ENCODE measurements at places on chromosomes 12 and 14. TPM values are rescaled to one million over a fixed set of nuclear protein-coding genes. Genes with fewer than 3 reads are reported as not detected.

DNA sequence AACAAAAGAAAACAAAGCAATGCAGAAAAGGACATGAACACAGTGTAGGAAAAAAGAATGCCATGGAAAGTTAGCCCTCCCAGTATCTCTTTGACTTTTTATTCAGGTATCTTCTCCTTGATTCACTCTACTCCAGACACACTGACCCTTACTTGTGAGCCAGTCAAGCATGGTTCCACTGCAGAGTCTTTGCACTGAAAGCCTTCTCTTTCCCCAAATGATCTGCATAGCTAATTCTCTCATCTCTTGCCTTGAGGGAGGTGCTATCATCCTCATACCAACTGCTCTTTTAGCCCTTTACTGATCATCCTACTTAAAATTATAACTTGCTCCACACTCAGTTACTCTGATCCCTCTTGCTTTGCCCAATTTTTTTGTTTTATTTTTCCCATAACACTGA lies 101.2 kb upstream of the SLC16A7 start:
- H3K4me3 ChIP-seq = no peak overlapping the region
- H3K36me3 ChIP-seq = no peaks in the 10 kb centered on the region
- no peak overlapping the region for H3K27ac ChIP-seq
- H3K27me3 ChIP-seq = no peaks in the 10 kb centered on the region

Gene CFAP54
- total RNA-seq = 0.48 TPM

GRCh38 chr12:115885040-115885690 lies 392.3 kb downstream of the MED13L start:
- no peaks in the 10 kb centered on the region for H3K27me3 ChIP-seq
- no peaks in the 10 kb centered on the region for H3K4me1 ChIP-seq
- H3K4me3 ChIP-seq = no peak overlapping the region
- peak overlapping the region; percentile 38 for H3K27ac ChIP-seq

GRCh38 chr14:21526672-21527317 lies 649 bp upstream of the SALL2 start:
- no peaks in the 10 kb centered on the region for H3K36me3 ChIP-seq
- H3K4me1 ChIP-seq = peaks cover 5% of the 10 kb centered on the region
- DNase-seq = no peak
- H3K27me3 ChIP-seq = no peaks in the 10 kb centered on the region
- peak overlapping the region; percentile 87 for H3K27ac ChIP-seq

GRCh38 chr12:47950856-47951468 lies 12.4 kb upstream of the TMEM106C start:
- peaks cover 11% of the 10 kb centered on the region for H3K4me1 ChIP-seq
- no peaks in the 10 kb centered on the region for H3K27me3 ChIP-seq
- no peak for DNase-seq
- H3K4me3 ChIP-seq = no peak overlapping the region

DNA sequence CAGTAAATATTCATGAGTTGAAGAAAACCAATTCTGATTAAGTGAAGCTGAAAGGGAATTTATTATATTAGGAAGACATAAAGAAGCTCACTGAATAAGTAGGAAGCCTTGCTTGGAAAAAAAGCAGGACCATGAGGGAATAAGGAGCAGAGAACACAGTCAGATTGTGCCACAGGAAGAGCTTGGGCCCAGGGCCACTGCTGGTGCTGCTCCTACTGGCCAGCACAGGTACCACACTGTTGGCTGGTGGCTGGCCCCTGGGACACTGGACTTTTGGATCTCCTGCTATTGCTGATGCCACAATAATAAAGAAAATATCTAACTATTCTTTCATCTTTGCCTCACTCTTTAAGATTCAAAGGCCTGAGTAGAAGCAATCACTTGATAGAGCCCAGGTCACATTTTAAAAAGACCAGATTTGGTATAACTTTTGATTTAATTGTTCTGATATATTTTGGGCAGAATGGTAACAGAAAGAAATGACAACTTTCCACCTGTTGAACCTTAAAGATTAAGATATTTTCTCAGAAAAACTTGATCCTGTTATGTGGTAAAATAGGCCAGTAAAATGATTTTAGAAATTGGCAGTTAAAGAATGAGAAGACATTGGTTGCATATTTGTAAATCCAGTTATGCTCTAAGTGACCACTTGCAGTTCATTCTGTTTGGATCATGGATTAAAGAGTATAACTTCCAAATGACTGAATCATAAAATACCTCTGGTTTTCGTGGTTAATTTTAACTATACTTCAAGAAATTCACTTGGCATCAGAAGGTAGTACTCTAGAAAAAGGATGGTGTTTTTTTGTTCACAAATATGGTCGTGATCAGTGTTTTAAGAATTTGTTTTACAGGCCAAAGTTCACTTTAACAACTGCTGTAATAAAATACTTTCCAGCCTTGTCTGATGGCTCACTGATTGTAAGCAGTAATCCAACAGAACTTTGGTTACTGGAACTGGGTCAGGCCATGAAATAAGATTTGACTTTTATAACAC lies 68.3 kb downstream of the DERA start:
- H3K4me3 ChIP-seq = no peak overlapping the region
- H3K27ac ChIP-seq = no peak overlapping the region
- no peak for DNase-seq
- no peaks in the 10 kb centered on the region for H3K36me3 ChIP-seq

Gene ADCK1
- 4.9 TPM for total RNA-seq

DNA sequence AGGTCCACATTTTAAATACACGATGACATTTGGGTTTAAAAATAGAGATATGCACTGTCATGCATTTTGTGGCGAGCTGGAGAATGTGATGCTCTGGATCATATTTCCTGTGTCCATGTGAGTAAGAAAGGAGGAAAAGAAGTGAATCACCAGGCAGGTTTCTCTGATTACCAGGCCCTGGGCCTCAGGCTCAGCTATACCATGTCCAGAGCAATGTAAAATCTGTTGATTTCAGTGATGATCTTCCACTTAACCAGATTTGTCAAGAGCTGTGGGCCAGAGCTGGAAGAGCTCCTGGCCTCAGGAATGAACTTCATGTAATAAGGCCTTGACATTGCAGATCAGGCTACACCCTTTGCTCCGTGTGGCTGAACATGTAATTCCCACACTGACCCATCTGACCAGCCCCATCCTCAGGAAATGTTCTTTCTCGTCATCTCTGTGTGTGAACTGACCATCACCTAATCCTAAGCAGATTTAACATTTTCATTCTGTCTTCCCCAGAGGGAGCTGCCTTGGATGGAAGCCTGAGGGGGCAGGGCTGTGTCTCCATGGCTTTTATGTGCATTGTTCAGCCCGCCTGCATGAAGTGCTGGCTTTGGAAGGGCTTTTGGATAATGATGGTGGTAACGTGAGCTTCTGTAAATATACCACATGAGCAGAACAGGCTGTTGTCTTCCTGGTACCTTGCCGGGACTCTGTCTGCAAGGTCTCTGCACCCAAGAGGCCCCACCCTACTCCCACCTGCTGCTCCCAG lies 54.5 kb downstream of the CRACR2A start:
- peak overlapping the region; percentile 38 for H3K27ac ChIP-seq
- no peaks in the 10 kb centered on the region for H3K4me1 ChIP-seq
- no peaks in the 10 kb centered on the region for H3K27me3 ChIP-seq

- H3K36me3 ChIP-seq = no peaks in the 10 kb centered on the region
- no peak for DNase-seq
- no peak overlapping the region for H3K4me3 ChIP-seq
- no peaks in the 10 kb centered on the region for H3K4me1 ChIP-seq
Observed at GRCh38 chr12:67433385-67434175, 164.4 kb downstream of the CAND1 start.

Gene SLC5A8
- total RNA-seq = 0.33 TPM

- H3K36me3 ChIP-seq = no peaks in the 10 kb centered on the region
- DNase-seq = no peak
- H3K4me3 ChIP-seq = no peak overlapping the region
- H3K27me3 ChIP-seq = no peaks in the 10 kb centered on the region
- no peak overlapping the region for H3K27ac ChIP-seq
- no peaks in the 10 kb centered on the region for H3K4me1 ChIP-seq
Observed at GRCh38 chr14:54501480-54501879, 8.2 kb upstream of the CGRRF1 start.

Gene RPGRIP1
- total RNA-seq = 10.4 TPM

GRCh38 chr14:93962701-93963601 lies 13.4 kb downstream of the ASB2 start:
- H3K36me3 ChIP-seq = no peaks in the 10 kb centered on the region
- no peak overlapping the region for H3K4me3 ChIP-seq
- no peaks in the 10 kb centered on the region for H3K4me1 ChIP-seq

- no peaks in the 10 kb centered on the region for H3K27me3 ChIP-seq
- no peak overlapping the region for H3K4me3 ChIP-seq
Observed at GRCh38 chr12:76688631-76689030, 75.3 kb upstream of the ZDHHC17 start.

DNA sequence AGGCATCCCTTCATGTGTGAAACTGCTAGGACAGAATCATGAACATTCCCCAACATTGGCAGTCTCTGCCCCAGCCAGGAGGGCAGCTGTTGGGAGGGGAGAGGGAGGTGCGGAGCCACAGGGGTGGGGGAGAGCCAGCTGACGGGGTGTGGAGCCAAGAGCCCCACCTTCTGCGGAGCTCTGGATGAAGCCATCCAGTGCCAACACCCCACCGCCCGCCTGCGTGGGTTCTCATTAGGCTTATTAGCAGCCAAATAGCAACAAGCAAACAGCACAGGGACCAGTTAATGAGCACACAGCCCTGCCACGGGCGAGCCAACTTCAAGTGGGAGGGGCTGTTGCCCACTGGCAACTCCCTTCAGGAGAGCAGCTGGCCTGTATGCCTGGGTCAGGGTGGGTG lies 12.1 kb downstream of the LTBP2 start:
- peak overlapping the region; percentile 70 for H3K27ac ChIP-seq
- no peaks in the 10 kb centered on the region for H3K36me3 ChIP-seq
- no peak overlapping the region for H3K4me3 ChIP-seq
- DNase-seq = no peak

DNA sequence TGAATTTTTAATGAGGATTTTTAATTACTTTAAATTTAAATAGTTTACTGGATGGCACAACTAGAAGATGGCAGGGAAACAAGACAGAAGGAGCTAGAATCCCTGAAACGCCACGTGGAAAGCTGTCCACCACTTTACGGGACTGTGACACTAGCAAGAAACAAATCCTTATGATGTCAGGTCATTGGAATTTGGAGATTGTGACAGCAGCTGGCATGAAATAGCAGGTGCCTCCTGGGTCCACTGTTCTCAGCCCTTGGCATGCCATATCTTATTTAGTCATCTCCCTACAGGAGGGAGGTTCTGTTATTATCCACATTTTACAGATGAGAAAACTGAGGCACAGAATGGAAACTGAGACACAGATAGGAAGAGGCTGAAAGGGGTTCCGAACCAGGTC lies 113.8 kb downstream of the BCL11B start:
- DNase-seq = peak; percentile 10
- H3K4me3 ChIP-seq = no peak overlapping the region
- H3K36me3 ChIP-seq = no peaks in the 10 kb centered on the region
- H3K27ac ChIP-seq = no peak overlapping the region
- H3K4me1 ChIP-seq = peaks cover 7% of the 10 kb centered on the region

DNA sequence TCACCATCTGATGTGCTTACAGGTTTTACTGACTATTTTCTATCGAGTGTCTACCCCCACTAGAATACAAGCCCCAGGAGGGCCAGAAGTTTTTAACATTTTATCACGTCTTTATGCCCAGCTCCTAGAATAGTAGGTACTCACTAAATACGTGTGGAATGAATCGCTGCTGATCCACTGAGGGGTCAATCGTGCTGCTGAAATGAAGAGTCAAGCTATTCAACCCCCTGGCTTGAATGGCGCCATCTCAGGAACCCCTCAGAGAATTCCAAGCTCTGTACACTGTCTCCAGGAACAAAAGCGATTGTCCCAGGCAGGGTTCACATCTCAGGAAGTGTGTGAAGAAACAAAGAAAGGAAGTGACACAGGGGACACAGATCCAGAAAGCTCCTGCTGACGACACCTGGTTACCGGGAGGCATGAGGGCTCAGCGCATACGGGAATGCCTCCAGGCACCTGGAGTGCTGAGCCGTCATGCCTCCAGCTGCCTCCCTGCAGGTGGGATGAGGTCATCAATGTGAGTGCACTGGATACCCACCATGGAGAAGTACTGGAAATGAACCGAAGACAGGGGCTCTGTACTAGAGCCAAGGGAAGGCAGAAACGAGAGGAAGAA lies 45.6 kb downstream of the PITPNM2 start:
- H3K27me3 ChIP-seq = no peaks in the 10 kb centered on the region
- DNase-seq = no peak
- H3K36me3 ChIP-seq = no peaks in the 10 kb centered on the region
- H3K4me1 ChIP-seq = no peaks in the 10 kb centered on the region
- peak overlapping the region; percentile 46 for H3K27ac ChIP-seq

GRCh38 chr12:110180591-110181005 lies 56.4 kb downstream of the IFT81 start:
- H3K4me3 ChIP-seq = no peak overlapping the region
- no peaks in the 10 kb centered on the region for H3K36me3 ChIP-seq
- H3K27me3 ChIP-seq = no peaks in the 10 kb centered on the region
- no peak overlapping the region for H3K27ac ChIP-seq
- H3K4me1 ChIP-seq = no peaks in the 10 kb centered on the region

GRCh38 chr12:47023953-47024352 lies 55.5 kb upstream of the PCED1B start:
- no peak for DNase-seq
- no peak overlapping the region for H3K27ac ChIP-seq
- no peaks in the 10 kb centered on the region for H3K27me3 ChIP-seq
- no peak overlapping the region for H3K4me3 ChIP-seq

DNA sequence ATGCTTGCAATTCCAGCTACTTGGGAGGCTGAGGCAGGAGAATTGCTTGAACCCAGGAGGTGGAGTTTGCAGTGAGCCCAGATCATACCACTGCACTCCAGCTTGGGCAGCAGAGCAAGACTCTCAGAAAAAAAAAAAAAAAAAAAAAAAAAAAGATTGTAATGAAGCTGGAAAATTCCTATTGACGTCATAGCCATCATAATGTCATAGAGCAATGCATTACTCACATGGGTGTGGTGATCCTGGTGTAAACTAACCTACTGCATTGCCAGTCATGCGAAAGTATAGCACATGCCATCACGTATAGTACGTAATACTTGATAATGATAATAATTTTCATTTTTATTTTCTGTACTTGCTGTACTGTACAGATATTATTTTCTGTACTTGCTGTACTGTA lies 42.7 kb upstream of the NID2 start:
- H3K36me3 ChIP-seq = no peaks in the 10 kb centered on the region
- H3K27ac ChIP-seq = no peak overlapping the region

Gene SLC48A1
- 30.6 TPM for total RNA-seq

Gene IFI27
- 160 TPM for total RNA-seq

DNA sequence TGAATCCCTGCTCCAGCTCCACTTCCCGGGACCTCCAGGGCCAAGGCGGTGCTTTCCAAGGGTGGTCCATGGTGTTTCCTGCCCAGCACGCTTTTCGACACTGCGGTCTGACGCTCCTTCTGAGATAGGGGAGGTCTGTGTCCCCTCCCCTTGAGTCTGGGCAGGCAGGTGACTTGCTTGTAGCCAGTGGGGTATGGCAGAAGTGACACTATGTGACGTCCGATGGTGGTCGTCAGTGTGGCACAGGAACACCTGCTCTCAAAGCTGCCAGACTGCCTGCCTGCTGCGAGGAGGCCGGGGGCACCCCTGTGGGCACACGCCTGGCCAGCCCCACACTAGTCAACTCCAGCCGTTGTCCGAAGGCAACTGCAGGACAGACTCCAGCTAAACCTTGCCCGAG lies 16.0 kb upstream of the TRAF3 start:
- H3K4me3 ChIP-seq = no peak overlapping the region
- no peaks in the 10 kb centered on the region for H3K36me3 ChIP-seq
- DNase-seq = no peak
- no peaks in the 10 kb centered on the region for H3K4me1 ChIP-seq

GRCh38 chr12:103728323-103728722 lies 112.7 kb downstream of the NT5DC3 start:
- H3K36me3 ChIP-seq = no peaks in the 10 kb centered on the region
- H3K4me1 ChIP-seq = no peaks in the 10 kb centered on the region
- no peak overlapping the region for H3K27ac ChIP-seq
- no peaks in the 10 kb centered on the region for H3K27me3 ChIP-seq

Gene KCNC2
- 1.3 TPM for total RNA-seq

Measured in breast epithelium (tissue), 4 donors.